NCI-H2081 (cell line): ENCODE measurements at places on chromosomes 16 and 17.

DNA sequence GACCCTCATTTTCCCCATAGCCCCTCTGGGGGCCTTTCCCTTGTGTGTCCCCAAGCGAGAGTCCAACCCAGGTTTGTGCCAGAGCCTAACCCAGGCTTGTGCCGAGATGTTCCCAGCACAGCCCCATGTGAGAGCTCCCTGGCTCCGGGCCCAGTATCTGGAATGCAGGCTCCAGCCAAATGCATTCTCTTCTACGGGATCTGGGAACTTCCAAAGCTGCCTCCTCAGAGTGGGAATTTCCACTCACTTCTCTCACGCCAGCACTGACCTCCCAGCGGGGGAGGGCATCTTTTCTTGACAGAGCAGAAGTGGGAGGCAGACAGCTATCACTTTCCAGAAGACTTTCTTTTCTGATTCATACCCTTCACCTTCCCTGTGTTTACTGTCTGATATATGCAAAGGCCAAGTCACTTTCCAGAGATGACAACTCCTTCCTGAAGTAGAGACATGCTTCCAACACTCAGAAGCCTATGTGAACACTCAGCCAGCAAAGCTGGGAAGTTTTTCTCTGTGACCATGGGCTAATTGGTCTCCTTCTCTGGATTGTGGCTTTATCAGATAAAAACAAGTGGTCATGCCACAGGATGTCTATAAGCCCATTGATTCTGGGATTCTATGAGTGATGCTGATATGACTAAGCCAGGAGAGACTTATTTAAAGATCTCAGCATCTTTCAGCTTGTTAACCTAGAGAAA lies 2.5 kb upstream of the CCL2 start:
- no peak for DNase-seq

- DNase-seq = no peak
Measured at GRCh38 chr17:43801844-43802243, 21.6 kb downstream of the CFAP97D1 start.

- DNase-seq = no peak
Measured at GRCh38 chr17:41171886-41172285, 3.9 kb upstream of the KRTAP4-3 start.

DNA sequence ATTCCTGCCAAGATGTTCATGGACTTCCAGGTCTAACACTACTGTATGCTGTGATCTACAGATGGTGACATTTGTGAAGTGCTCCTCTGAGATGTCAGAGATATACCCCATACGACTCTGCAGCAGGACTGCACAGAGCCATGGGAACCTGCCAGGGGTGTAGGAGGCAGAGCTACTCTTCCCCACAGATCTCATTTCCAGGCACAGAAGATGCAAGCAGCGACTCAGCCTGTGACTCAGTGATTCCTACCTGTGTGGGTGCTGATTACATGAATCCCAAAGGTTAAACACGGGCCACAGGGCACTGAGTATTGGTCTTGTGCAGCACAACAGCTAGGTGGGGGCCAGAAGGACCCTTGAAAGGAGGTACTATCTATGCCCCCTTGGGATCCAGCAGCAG lies 137.0 kb upstream of the SOX9 start:
- no peak for DNase-seq

- DNase-seq = no peak
Measured at GRCh38 chr16:75250809-75251279, 580 bp downstream of the BCAR1 start.
